Stromal cell of bone marrow (primary cell): ENCODE measurements at places on chromosomes 1 and 21.

GRCh38 chr1:100474834-100475233 lies 63.1 kb upstream of the GPR88 start:
- DNase-seq, result no peak

DNA sequence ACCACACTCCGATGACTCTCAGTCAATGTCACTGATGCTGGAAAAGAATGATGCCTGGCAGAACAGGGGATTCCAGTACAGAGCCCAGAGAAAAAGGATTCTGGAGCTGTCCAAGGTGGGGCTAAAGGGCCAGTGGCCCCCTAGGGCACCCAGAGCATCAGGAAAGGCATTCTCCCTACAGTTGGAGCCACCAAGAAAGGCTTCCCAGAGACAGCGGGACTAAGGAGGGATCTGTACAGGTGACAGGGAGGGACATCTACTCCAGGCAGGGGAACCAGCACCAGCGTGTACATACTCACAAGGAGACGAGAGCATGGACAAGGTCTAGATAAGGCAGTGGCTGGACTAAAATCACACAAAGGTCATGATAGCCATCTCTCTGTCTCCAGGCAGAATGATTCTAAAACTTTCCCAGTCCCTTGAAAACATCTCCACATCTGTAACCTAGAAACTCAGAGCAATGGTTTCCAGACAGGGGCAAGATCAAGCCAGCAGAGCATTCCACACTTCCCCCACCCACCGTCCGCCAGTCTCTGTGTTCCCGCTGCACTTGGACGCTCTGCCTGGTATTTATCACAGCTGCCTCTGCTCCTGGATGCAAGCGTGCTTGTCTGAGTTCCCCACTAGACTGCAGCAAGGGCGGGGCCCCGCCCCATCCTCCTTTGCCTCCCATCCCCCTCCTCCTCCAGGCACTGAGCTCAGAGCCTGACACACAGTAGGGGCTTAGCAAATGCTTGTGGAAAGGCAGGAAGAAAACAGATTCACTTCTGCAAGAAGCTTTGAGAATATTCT lies 111.6 kb upstream of the ZC3H12A start:
- DNase-seq, result no peak

DNA sequence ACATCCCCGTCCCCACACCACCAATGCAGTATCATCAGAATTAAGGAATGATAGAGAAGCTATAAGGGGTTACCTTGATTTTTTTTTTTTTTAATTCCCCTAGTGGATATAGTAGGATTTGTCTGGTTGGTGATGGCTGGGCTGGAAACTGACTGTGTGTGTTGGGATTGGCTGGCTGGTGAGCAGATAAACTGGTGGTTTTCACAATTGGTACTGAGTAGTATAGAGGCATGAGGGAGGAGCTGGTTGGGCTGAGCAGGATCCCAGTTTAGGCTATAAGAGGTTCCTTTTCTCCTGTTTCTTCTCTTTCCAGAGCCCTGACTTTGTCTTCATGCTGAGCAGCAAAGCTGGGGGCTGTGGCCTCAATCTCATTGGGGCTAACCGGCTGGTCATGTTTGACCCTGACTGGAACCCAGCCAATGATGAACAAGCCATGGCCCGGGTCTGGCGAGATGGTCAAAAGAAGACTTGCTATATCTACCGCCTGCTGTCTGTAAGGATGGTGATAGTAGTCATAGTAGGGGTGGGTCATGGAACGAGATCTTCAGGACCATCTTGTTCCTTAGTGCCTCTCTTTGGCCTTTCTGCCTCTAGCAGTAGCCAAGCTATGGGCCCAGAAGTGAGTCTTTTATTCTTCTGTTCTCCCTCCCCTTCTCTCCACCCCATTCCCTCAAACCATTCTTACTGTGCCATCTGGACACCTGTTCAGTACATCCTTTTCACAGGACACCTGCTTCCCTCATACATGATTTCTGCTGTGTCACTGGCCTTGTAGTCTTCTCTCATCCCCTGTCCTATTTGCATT lies 26.9 kb downstream of the RAD54L start:
- DNase-seq, result no peak

DNA sequence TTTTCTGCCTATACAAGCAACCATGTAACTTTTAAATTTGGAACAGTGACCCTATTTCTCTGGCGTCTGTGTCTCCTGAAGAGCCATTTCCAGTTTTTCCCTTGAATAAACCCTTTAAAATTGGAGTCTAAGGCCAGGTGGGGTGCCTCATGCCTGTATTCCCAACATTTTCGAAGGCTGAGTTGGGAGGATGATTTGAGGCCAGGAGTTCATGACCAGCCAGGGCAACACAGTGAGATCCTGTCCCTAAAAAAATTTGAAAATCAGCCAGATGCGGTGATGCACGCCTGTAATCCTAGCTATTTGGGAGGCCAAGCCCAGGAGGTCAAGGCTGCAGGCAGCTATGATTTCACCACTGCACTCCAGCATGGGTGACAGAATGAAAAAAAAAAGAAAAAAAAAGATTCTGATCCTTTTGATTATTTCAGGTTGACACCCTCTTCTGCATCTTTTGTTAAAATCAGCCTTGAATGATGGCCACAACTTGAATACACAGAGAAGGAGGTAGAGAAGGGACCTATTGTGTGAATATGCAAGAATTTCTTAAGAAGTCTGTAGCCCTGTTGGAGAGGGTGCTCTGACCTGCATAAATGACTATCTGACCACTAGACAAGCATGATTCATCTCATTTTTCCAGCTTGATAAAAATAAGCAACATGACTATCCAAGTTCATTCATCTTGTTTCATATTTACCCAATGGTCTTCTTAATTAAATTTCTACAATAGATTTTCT lies 40.2 kb upstream of the PARP1 start:
- DNase-seq, result no peak

- DNase-seq, result peak; percentile 68
These were observed 56.5 kb downstream of the CAMSAP2 start for GRCh38 chr1:200795156-200795555.

GRCh38 chr1:230896779-230897178 lies 28.5 kb upstream of the C1orf198 start:
- DNase-seq, result no peak

DNA sequence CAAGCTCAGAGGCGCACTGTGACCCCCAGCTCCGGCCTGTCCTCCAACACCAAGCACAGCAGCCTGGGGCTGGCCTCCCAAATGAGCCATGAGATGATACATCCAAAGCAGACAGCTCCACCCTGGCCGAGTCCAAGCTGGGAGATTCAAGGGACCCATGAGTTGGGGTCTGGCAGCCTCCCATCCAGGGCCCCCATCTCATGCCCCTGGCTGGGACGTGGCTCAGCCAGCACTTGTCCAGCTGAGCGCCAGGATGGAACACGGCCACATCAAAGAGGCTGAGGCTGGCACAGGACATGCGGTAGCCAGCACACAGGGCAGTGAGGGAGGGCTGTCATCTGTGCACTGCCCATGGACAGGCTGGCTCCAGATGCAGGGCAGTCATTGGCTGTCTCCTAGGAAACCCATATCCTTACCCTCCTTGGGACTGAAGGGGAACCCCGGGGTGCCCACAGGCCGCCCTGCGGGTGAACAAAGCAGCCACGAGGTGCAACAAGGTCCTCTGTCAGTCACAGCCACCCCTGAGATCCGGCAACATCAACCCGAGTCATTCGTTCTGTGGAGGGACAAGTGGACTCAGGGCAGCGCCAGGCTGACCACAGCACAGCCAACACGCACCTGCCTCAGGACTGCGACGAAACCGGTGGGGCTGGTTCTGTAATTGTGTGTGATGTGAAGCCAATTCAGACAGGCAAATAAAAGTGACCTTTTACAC lies 29.1 kb downstream of the SLC19A1 start:
- DNase-seq, result no peak

GRCh38 chr1:233359431-233359830 lies 31.9 kb downstream of the MAP3K21 start:
- no peak for DNase-seq

DNA sequence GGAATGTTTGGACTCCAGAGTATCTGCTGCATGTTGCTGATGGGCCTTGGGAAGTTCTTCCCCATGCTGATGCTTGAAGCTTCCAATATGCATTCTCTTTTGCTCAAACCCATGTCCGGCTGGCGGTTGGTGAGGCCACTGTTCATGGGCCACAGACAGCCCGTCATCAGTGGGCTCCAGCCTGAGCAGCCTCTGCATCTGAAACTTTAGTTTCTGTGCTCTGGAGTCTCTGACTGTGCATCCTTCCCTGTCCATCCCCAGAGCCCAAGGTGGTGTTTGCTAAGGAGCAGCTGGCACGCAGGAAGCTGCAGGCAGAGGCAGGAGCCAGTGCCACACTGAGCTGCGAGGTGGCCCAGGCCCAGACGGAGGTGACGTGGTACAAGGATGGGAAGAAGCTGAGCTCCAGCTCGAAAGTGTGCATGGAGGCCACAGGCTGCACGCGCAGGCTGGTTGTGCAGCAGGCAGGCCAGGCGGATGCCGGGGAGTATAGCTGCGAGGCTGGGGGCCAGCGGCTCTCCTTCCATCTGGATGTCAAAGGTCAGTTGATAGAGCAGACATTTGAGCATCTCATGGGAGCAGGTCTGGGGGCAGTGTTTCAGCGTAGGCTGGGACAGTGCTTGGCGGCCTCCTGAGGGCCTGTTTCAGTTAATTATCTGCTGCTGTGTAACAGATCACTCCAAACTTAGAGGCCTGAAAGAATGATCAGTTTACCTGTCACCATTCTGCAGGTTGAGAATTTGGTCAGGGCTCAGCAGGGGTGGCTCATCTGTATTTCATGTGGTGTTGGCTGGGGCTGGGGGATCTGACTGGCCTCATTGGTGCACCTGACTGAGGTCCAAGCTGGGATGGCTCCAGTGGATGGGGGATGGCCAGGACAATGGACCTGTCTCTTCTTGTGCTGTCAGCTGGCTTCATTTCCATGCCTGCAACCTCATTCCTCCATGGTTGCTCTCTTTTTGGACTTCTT lies 16.6 kb downstream of the OBSCN start:
- no peak for DNase-seq

DNA sequence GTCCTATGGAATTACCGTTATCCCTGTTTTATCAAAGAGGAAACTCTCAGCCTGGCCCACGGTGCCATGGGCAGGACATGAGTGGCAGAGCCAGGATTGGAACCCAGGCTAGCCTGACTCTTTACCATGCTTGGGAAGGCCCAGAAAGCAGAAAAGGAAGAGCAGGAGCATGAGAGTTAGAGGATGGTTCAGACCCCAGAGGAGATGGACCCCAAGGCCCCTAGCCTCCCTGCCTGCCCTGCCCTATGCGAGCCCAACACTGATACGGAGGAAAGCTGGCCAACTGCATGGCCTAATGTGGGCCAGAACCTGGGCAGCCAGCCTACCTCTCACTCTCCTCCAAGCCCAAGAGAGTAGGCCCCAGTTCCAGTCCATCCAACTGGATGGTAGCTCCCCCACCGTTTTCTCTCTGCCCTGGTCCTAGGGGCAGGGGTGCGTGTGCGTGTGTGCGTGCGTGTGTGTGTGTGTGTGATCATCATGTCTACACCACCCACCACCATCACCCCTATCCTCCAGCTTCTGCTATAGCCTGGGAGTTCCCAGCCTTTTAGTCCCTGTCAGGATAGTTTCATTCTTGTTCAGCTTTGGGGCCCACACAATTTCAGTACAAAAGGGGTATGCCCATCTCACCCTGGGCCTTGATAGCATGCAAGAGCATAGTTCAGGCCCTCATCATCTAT lies 15.4 kb upstream of the MEX3A start:
- no peak for DNase-seq

- DNase-seq, result no peak
These were observed 58.3 kb downstream of the MACF1 start for GRCh38 chr1:39262802-39263201.

DNA sequence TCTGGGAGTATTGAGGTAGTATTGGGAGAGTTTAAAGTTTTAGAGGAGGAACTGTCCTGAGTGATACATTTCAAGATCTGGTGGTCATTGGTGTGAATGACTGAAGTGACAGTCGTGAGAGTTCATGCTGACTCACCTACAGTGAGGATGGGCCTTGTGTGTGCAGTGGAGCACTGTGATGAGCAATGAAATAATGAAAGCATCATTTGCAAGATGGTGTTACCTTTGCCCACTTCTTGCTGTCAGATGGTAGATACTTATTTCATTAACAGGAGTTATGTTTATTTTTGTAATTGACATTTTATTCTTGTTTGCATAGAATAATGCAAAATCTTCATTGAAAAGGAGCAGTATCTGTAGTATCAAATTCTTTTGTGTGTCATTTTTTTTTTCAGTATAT lies 29.0 kb downstream of the POU2F1 start:
- DNase-seq, result no peak

- DNase-seq, result no peak
These were observed 409 bp upstream of the HOOK1 start for GRCh38 chr1:59814180-59814900.

DNA sequence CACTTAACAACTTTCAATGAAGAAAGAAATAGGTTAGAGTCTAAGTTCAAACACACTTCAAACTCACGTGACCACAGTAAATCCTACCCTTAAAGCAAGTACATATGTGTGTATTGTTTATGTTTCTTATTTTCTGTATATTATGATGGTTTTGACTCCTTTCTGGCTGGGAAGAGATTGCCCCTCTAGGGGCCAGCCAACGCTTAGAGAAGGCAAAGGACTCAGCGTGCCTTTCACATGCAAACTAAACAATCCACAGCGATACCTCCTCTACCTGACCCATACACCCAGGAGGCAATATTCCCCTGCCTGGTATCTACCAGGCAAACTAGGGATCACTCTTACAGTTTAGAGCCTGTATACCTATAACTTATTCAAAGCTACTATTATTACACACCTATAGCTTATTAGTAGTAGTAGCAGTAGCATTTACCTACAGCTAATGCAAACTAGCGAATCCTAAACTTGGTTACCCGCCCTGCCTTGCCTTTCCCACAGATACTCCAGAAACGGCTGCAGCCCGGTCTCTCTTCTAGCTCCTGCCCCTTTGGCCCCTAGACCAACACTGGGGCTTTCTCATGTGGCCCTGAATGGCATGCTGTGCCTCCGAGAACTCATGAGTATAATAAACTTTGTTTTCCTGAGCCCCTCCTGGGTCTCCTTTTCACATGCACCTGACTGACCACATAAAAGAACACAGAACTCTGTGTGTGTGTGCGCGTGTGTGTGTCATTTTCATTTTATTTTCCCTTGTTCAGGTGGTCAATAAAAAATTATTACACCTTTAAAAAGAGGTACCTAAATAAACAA lies 14.0 kb downstream of the NRIP1 start:
- DNase-seq, result no peak

- no peak for DNase-seq
These were observed 1034.1 kb upstream of the PRMT6 start for GRCh38 chr1:106022312-106022902.

DNA sequence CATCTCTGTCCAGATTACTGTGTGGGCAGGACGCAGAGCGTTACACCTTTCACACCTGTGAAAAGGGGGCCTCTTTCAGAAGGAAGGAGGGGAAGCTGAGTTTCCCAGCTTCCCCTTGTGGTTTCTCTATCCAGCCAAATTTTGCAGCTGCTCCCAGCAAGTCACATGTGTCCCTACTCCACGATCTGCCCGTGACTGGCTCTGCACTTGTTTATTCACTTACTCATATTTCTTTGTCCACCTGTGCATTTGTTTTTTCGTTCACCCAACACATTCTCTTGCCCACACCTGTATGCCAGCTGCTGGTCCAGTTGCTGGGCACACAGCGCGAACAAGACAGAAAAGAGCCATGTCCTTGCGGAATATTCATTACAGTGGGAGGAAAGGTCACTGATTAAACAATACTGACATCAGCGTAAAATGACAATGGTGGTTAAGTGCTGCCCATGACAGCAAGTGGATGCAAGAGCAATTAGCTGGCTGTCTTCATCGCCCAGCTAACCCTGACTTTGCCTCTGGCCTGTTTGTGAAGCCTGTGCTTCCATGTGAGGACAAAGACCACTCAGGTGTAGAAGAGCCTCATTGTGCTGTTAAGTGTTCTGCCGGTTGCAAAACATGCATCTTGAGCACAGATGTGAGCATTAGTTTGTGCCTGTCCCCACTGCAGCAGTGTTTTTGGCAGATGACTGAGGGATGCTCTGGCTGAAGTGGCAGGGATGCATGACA lies 28.6 kb upstream of the NEK2 start:
- DNase-seq, result no peak
